ENCODE measurements at places on chromosomes 13 and 19. TPM values are rescaled to one million over a fixed set of nuclear protein-coding genes. Genes with fewer than 3 reads are reported as not detected.
A peak's percentile ranks its signal among the peaks of the same experiment; 100 is the strongest.

DNA sequence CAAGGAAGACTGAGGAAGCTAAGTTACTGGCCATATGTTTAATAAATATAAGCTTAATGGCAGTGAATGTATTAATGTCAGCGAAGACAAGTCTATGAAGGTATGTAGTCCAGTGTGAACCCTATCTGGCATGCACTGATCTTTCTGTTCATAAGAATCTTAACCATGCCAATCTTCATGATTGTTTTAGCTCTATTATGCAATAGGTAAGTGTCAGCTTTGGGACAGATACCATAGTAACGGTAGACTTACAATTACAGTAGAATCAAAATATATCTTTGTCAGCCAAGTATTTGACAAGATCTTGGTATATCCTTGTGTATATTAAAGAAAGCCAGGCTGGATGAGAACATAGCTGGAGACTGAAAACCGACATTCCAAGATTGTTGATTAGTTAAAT is 428.5 kb downstream of the SPRY2 start:
- H3K4me1 ChIP-seq = no peaks in the 10 kb centered on the region
- H3K4me3 ChIP-seq = no peak overlapping the region
- H3K36me3 ChIP-seq = no peaks in the 10 kb centered on the region

GRCh38 chr13:101690871-101691270 is 238.4 kb downstream of the ITGBL1 start:
- no peak overlapping the region for H3K4me3 ChIP-seq
- peaks cover 21% of the 10 kb centered on the region for H3K36me3 ChIP-seq
- peaks cover 22% of the 10 kb centered on the region for H3K4me1 ChIP-seq
- H3K27me3 ChIP-seq = no peaks in the 10 kb centered on the region

DNA sequence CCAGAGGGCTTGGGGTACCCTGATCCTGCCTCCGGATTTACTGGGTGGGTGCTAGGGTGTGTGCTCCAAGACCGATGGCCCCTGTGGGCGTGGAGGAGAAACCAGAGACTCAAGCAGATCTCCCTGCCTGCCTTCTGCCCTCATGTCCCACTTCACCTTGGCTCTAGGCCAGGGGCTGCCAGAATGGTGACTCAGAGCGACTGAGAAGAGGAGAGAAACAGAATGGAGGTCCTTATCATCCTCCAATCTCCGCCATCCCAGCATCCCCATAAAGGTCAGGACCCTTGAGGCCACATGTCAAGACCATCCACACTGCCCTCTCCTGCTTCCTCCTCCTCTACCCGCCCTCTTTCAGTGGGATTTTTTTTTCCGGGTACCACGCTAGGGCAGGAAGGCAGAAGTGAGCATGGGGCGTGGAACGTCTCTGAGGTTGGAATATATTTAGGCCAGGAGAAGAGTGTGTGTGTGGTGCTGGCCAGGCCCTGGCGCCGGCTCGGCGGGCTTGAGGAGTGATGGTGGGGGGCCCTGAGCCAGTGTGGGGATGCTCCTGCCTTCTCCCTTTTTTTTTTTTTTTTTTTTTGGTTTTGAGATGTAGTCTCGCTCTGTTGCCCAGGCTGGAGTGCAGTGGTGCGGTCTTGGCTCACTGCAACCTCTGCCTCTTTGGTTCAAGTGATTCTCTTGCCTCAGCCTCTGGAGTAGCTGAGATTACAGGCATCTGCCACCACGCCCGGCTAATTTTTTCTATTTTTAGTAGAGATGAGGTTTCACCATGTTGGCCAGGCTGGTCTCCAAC is 22.3 kb downstream of the IER2 start:
- peak overlapping the region; percentile 88 for H3K27ac ChIP-seq
- no peak overlapping the region for H3K4me3 ChIP-seq
- DNase-seq = peak; percentile 92

DNA sequence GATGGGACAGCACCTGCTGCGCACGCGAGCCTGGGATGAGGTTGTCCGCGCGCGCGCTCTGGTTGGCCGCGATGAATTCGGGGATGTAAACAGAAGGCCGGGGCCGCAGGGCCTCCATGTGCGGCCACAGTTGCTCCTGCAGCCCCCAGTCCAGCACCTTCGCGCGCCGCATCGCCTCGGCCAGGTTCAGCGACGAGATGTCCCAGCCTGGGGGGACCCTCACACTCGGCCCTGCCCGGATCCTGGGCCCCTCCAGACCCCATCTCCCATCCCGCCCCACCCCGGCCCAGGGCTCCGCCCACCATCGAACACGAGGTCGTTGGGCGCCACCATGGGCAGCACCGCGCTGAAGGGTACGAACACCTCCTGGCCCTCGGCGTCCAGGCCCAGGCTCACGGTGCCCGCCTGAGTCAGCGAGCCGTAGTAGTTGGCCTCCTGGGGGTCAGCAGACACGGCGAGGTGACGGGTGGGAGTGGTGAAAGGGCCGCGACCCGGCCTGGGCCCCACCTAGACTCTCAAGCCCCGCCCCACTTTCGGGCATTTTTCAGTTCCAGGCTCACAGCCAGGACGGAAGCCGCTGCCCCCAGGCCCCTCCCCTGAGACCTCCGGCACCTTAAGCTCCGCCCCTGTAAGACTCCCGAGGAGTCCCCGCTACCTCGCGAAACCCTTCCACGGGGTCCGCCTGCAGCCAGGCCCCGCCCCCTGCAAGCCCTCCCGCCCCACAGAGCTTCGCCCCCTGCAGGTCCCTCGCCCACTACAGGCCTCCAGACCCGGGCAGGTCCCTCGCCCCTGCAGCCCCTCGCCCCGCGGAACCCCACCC is 1.1 kb downstream of the ISYNA1 start:
- H3K4me3 ChIP-seq = peak overlapping the region; percentile 61
- no peaks in the 10 kb centered on the region for H3K27me3 ChIP-seq
- H3K4me1 ChIP-seq = no peaks in the 10 kb centered on the region
- H3K36me3 ChIP-seq = no peaks in the 10 kb centered on the region
- no peak overlapping the region for H3K27ac ChIP-seq

- peaks cover 9% of the 10 kb centered on the region for H3K4me1 ChIP-seq
- H3K27ac ChIP-seq = peak within 1 kb of the TSS; percentile 90
- H3K36me3 ChIP-seq = no peaks in the 10 kb centered on the region
- DNase-seq = peak; percentile 100
- H3K27me3 ChIP-seq = no peaks in the 10 kb centered on the region
- peak within 1 kb of the TSS; percentile 85 for H3K4me3 ChIP-seq
These were observed at the start of gene TOMM40 for GRCh38 chr19:44891016-44891882. TSS of gene TOMM40 (plus strand) at chr19:44891254. CDS start at chr19:44891416, 162 bp downstream.

DNA sequence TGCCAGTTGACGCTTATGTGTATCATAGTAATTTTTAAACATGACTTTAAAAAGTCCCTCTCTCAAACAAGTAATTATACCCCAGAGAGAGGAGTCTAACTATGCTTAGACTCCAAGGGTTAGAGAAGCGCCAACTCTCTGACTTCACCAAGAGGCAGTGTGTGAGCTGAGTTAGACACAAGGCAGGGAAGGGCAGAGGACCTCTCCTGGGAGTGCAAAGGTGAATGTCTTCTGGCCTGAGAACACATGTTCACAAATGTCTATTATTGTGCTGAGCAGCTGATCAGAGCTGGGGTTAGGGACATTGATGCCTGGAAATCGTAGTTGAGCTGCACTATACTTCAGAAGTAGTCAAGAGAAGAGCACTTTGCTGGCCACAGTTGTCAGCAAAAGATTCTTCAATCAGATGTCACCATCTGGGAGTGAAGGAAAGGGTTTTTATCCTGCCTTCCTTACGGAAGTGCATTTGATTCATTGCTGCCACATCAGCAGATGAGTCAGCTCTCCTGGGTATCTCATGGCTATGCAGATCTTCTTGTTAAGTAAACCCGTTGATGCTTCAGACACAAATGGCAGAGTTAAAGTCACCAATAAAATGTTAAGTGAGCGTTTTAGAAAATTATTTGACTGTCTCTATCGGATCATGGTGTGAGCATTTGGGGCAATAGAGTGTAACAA is 283.2 kb upstream of the ARGLU1 start:
- H3K36me3 ChIP-seq = no peaks in the 10 kb centered on the region
- H3K27me3 ChIP-seq = no peaks in the 10 kb centered on the region
- no peak for DNase-seq
- no peak overlapping the region for H3K4me3 ChIP-seq

DNA sequence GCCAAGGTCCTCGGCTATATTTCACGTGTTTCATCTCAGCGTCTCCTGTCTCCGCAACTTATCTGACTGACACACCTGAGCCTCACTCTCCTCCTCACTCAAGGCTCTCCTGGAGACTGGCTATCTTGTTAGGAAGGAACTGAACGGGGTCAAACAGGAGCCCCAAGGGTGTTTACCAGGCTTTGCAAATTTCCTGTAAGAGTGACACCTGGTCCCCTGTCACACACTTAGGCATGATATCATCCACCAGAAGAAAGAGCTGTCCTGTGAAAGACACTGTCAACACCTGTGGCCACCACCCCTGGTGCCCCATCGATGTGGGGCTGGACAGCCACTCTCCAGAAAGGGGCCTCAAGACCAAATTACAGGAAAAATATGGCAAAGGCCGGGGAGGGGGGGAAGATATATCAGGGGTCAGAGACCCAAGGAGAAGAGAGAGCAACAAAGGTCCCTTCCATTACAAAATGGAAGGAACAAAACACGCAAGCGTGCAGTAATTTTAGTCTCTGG is 2.9 kb downstream of the CD70 start:
- peaks cover 58% of the 10 kb centered on the region for H3K27me3 ChIP-seq
- no peak for DNase-seq
- H3K4me1 ChIP-seq = 0 out of 2 replicates have a peak, but pooled peaks cover 4% of the 10 kb centered on the region
- no peak overlapping the region for H3K27ac ChIP-seq
- no peaks in the 10 kb centered on the region for H3K36me3 ChIP-seq

GRCh38 chr13:30881191-30881651 is 24.9 kb upstream of the MEDAG start:
- no peaks in the 10 kb centered on the region for H3K27me3 ChIP-seq
- peak overlapping the region; percentile 28 for H3K4me3 ChIP-seq
- peak overlapping the region; percentile 97 for H3K27ac ChIP-seq
- H3K36me3 ChIP-seq = no peaks in the 10 kb centered on the region
- H3K4me1 ChIP-seq = peaks cover 42% of the 10 kb centered on the region
- DNase-seq = peak; percentile 48

DNA sequence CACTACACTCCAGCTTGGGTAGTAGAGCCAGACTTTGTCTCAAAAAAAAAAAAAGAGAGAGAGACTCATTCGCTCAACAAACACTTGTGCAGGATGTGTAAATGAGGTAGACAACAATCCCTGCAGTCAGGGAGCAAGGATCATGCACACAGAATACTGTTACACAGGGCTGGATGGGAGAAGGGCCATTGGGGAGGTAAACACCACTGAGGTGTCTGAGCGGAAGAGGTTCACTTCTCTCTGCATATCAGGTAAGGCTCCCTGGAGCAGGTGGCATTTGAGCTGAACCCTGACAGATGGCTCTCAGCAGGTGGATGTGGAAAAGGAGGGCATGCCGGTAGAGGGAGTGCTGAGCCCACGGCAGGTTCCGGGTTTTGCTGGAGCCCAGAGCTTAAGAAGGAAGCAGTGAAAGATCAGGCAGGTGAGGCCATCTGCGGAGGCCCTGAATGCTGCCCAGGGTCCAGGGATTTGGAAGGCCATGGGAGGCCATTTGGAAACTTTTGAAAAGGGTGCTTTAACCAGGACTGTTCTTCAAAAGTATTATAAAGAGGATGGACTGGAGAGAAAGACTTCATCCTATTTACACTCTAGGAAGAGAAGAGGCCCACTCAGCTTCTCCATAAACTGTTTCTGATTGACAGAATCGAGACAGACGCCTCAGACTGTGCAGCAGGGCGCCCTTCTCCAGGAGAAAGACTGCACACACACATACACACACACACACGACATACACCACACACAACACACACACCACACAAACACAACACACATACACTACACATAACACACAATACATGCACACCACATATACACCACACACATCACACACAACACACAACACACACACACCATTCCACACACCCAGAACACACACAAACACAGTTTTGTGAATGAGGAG is 199.4 kb downstream of the USP12 start:
- no peak overlapping the region for H3K27ac ChIP-seq
- no peak overlapping the region for H3K4me3 ChIP-seq
- peak; percentile 40 for DNase-seq
- peaks cover 14% of the 10 kb centered on the region for H3K27me3 ChIP-seq
- no peaks in the 10 kb centered on the region for H3K36me3 ChIP-seq
- H3K4me1 ChIP-seq = no peaks in the 10 kb centered on the region

- H3K27me3 ChIP-seq = peaks cover 33% of the 10 kb centered on the region
- no peaks in the 10 kb centered on the region for H3K4me1 ChIP-seq
- H3K36me3 ChIP-seq = no peaks in the 10 kb centered on the region
These were observed 829 bp upstream of the ATCAY start for GRCh38 chr19:3879656-3880055.

DNA sequence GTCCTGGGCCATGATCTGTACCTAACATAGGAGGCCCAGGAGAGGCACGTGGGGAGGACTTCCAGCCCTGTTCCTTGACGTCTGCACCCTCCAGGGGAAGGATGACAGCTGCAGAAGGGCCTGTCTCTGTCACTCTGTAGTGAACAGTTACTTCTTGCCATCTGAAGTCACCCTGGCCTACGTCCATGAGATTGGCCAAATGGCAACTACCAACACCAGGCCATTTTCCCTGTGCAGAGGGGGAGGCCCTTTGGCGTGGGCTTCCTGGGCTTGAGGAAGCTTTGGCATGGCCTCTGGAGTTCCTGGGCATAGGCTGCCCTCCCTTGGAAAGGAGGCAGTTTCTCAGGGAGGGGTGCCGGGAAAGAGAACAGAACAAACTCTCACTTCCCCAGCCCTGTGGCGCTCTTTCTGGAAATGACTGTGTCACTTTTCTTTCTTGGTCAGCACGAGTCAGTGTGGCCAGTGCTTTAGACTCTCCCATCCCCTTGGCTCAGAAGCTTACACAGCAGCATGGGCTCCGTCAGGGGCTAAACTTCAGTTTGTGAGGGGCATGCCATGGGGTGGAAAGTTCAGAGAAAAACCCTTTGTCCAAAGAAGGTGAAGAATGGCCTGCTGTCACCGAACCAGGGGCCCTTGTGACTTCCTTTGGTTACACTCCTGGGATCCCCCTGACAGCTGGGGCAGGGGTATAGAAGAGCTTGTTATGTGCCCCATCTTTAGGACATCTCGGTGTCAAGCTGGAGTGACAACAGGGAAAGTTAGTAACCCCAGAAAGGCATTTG is 5.3 kb downstream of the CARM1 start:
- peak; percentile 31 for DNase-seq
- H3K27me3 ChIP-seq = no peaks in the 10 kb centered on the region
- peaks cover 6% of the 10 kb centered on the region for H3K4me1 ChIP-seq
- no peaks in the 10 kb centered on the region for H3K36me3 ChIP-seq
- no peak overlapping the region for H3K4me3 ChIP-seq

DNA sequence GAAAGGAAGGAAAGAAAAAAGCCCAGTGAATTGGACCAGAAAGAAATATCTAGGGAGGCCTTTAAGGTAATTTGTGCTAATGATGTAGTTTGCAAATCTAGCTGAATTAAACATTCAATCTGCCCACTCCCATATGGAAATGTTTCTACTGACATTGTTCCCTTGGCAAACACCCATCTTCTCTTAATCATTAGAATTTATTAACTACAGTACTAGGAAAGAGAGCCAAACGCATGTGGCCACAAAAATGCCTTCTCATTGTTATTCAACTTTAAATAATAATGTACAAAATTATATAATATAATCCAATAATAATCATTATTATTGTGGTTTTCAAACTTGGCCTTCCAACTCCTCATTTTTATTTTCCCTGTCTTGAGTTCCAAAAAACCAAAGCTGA is 234.7 kb downstream of the NHLRC3 start:
- H3K4me3 ChIP-seq = no peak overlapping the region
- H3K27ac ChIP-seq = no peak overlapping the region
- no peak for DNase-seq
- H3K36me3 ChIP-seq = no peaks in the 10 kb centered on the region

CBY2 gene
- not detected for total RNA-seq

PLPP2 gene
- 1.4 TPM for total RNA-seq

ANO8 gene
- 2.8 TPM for total RNA-seq

CFAP97D2 gene
- total RNA-seq = not detected

FGF22 gene
- 0.13 TPM for total RNA-seq

KLK15 gene
- total RNA-seq = not detected

ALDH16A1 gene
- 30.4 TPM for total RNA-seq

PGLYRP1 gene
- total RNA-seq = not detected

All from GM23248 (cell line).